Keratinocyte (primary cell): ENCODE measurements at places on chromosomes 4 and X.

DNA sequence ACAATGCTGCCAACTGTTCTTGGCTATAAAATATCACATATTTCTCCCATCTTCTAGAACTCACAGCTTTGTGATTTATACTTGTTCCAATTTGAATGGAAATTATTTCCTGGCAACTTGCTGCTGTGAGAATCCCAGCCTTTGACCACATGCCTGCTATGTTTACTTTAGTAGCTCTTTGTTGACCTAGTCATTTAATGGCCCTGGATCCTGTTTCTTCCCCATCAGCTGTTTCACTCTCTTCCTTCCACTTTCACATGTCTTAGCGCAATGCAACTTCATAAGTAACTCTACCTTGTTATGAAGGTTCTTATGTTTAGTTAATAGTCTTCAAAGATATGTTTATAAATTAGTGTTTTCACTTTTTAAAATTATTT, 1973.6 kb upstream of the AGA start:
- H3K4me3 ChIP-seq: no peak overlapping the region
- H3K27me3 ChIP-seq: no peaks in the 10 kb centered on the region
- H3K27ac ChIP-seq: no peak overlapping the region
- DNase-seq: no peak
- H3K36me3 ChIP-seq: no peaks in the 10 kb centered on the region
- no peaks in the 10 kb centered on the region for H3K4me1 ChIP-seq

DNA sequence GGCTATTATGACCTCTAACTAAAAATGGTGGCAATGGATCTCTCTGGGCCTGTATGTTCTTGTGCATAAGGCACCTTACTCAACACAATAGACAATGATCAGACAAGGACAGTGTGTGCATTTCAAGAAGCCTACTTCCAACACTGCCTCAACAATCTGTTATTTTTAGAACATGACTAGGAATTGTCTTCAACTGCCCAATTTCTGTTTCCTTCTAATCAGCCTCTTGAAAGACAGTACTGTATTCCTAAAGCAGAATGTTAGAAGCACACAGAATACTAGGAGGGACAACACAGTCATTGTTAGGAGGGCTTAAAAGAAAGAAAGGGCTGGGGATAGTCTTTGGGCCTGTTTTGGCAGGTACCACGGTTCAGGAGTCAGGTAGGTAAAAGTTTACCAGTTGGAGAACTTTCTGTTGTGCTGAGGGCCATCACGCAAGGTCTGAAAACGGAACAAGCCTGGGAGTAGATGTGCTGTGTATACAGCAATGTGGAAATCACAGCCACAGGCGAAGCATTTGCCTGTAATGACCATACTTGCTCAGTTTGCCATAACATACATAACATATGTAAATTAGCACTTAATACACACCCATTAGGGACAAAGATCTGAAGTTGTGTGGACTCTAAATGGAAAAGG, 100.8 kb upstream of the ATXN3L start:
- peaks cover 21% of the 10 kb centered on the region for H3K4me1 ChIP-seq
- no peak overlapping the region for H3K27ac ChIP-seq
- H3K27me3 ChIP-seq: no peaks in the 10 kb centered on the region
- DNase-seq: no peak
- no peaks in the 10 kb centered on the region for H3K36me3 ChIP-seq

- H3K4me3 ChIP-seq: no peak overlapping the region
- no peak overlapping the region for H3K27ac ChIP-seq
- DNase-seq: no peak
- no peaks in the 10 kb centered on the region for H3K36me3 ChIP-seq
- no peaks in the 10 kb centered on the region for H3K27me3 ChIP-seq
- H3K4me1 ChIP-seq: no peaks in the 10 kb centered on the region
Observed at GRCh38 chr4:132395561-132395960, 753.5 kb upstream of the PCDH10 start.

- H3K4me1 ChIP-seq: peaks cover 10% of the 10 kb centered on the region
- H3K36me3 ChIP-seq: no peaks in the 10 kb centered on the region
- DNase-seq: no peak
- no peak overlapping the region for H3K27ac ChIP-seq
- no peak overlapping the region for H3K4me3 ChIP-seq
Observed at GRCh38 chrX:109350551-109350950, 131.3 kb downstream of the GUCY2F start.

- H3K27ac ChIP-seq: no peak overlapping the region
- H3K27me3 ChIP-seq: no peaks in the 10 kb centered on the region
- H3K4me1 ChIP-seq: no peaks in the 10 kb centered on the region
Observed at GRCh38 chrX:68851082-68851481, 22.3 kb downstream of the EFNB1 start.

DNA sequence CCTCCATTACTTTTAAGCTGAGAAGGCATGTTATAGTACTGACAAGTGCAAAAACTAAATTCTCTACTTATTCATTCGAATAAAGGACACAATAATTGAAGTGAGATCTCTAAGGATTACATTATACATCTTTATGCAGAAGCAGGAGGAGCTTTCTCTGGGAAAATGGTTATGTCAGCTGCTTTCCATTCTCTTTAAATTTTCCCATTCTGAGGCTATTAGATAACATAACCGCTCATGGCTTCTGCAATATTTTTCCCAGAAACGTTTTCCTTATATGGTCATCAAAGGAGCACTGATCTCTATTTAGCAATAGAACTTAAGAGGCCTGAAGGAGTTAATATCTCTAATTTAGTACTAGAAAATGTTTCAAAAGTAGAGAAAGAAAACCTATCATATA, 221.6 kb downstream of the NSUN7 start:
- H3K4me3 ChIP-seq: no peak overlapping the region
- no peaks in the 10 kb centered on the region for H3K27me3 ChIP-seq
- H3K36me3 ChIP-seq: peaks cover 5% of the 10 kb centered on the region

- no peaks in the 10 kb centered on the region for H3K27me3 ChIP-seq
- no peaks in the 10 kb centered on the region for H3K4me1 ChIP-seq
- H3K36me3 ChIP-seq: no peaks in the 10 kb centered on the region
- no peak overlapping the region for H3K27ac ChIP-seq
- DNase-seq: no peak
- no peak overlapping the region for H3K4me3 ChIP-seq
Observed at GRCh38 chr4:71772592-71772991, 11.3 kb downstream of the GC start.
